ENCODE measurements at places on chromosomes 1 and 21.

- DNase-seq, result no peak
These were observed 5.8 kb upstream of the TGFB2 start for GRCh38 chr1:218339267-218339831.

DNA sequence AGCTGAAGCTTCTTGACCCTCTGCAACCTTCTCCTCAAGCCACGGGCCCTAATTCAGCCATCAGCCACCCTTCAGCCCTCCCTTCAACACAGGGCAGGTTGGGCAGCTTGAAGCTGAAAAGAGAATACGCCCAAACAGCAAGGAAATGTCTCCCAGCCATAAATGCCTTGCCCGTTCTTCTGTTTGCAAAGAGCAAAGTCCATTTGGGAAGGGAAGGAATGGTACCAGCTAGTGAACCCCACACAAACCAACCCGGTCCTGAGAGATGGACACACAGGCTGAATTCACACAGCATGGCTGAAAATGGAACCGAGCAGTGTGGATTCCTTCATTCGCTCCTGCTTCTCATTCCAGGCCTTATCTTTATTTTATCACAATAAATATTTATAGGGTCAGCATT is 11.5 kb downstream of the PLEKHA6 start:
- DNase-seq, result no peak

- no peak for DNase-seq
These were observed 95.0 kb upstream of the COL6A1 start for GRCh38 chr21:45886610-45887026.

GRCh38 chr1:226731257-226731893 is 7.7 kb downstream of the ITPKB start:
- no peak for DNase-seq

GRCh38 chr1:218617986-218618385 is 272.9 kb downstream of the TGFB2 start:
- DNase-seq, result no peak

GRCh38 chr1:162629651-162630050 is 2.6 kb upstream of the DDR2 start:
- DNase-seq, result no peak

- no peak for DNase-seq
These were observed 141.4 kb downstream of the RUNX1 start for GRCh38 chr21:34907461-34908418.

- DNase-seq, result no peak
These were observed 1.5 kb upstream of the NHLH1 start for GRCh38 chr1:160365325-160365724.

- DNase-seq, result no peak
These were observed 12.1 kb downstream of the CGN start for GRCh38 chr1:151523326-151523725.

GRCh38 chr1:38585460-38585859 is 274.1 kb downstream of the RRAGC start:
- no peak for DNase-seq

GRCh38 chr1:7574121-7575040 is 196.7 kb upstream of the VAMP3 start:
- DNase-seq, result no peak

GRCh38 chr1:229410370-229410691 is 23.6 kb downstream of the ACTA1 start:
- DNase-seq, result no peak

DNA sequence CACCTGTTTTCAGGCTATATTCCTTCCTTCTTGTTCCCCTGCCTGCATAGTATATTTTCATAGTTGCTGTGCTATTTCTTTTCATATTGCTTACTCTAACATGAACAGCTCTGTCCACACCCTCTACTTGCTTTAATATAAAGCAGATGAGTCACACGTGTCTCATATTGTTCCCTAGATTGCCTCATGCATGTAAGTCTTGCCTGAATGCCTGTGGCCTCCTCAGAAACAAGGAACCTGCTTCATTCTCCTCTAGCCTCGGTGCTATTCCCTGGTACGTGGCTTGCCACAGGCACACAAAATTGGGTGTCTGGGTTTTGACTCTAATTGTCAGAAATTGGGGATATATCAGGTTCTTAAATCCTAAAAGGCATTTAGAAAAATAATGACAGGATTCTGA is 16.5 kb upstream of the PKP1 start:
- DNase-seq, result no peak

- DNase-seq, result peak; percentile 84
These were observed 13.2 kb upstream of the EPS8L3 start for GRCh38 chr1:109776911-109777310.

DNA sequence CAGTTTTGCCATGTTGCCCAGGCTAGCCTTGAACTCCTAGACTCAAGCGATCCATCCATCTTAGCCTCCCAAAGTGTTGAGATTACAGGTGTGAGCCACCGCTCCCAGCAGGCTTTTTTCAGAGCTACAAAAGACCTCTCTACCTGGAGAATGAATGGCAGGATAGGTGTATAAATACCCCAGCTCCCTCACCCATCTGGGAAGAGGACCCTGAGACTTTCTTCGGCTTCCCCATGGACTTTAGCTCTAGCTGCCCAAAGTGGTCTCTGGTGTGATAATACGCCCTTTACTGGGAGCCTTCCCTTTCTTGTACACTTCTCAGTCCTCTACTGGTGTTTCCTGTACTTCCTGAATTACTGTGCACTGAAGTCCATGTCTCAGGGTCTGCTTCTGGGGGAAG is 60.6 kb downstream of the PTP4A2 start:
- DNase-seq, result no peak

GRCh38 chr1:160605205-160605604 is 25.9 kb upstream of the CD84 start:
- DNase-seq, result no peak
